ENCODE measurements at places on chromosomes 5 and 9.

GRCh38 chr5:130104895-130105688, 200.8 kb downstream of the CHSY3 start:
- DNase-seq, result no peak

DNA sequence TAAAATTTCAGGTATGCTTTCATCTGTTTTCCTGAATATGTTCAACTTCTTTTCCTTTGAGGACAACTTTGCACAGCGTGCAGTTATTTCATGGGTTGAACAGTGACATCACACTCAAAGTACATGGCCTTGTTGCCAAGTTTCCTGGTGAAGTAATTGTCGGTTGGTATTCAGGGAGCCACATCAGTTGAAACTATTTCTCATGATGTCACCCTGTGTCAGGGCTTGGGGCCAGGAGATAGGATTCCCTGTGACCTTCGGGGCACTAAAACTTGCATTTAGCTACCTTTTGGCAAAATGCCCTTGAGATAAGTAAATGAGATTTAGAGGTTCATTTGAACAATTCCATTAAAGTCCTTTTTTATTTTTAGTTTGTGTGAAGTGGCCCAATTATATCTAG, 383.9 kb downstream of the SH3GL2 start:
- no peak for DNase-seq

GRCh38 chr9:114968671-114969070, 38.3 kb upstream of the TNFSF8 start:
- DNase-seq, result no peak

GRCh38 chr9:72635197-72635596, 113.8 kb downstream of the TMC1 start:
- DNase-seq, result no peak

GRCh38 chr9:86262492-86262891, 3.0 kb upstream of the C9orf153 start:
- no peak for DNase-seq

DNA sequence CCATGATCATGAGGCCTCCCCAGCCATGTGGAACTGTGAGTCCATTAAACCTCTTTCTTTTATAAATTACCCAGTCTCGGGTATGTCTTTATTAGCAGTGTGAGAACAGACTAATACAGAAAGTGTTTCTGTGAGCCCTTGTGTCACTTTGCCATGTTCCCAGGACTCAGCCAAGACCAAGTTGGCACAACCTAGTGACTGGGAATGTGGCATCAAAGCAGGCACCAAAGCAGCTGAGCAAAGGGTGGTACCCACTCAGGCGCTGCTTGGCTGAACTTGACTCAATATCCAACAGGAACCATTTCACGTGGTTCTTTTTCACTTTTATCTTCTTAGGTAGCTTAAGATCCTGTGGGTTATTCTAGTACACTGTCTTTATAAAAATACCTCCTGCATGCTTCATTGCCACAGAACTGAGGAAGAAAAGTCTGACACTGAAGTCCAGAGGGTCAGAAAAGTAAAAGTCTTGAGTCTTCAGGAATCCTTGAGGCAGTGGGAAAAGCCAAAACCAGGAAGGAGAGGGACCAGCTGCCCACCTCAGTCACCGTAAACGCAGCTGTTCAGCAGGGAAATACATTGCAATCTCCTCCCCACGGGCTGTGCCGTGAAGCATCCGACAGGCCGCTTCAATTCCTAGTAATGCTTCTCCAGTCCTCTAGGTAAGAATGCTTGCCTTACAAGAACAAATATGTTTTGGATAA, 90.5 kb upstream of the RETREG1 start:
- DNase-seq, result no peak

- DNase-seq, result no peak
Observed at GRCh38 chr9:98410185-98410697, 154.8 kb upstream of the TBC1D2 start.

- DNase-seq, result no peak
Observed at GRCh38 chr9:86454701-86455615, 100.7 kb upstream of the TUT7 start.

DNA sequence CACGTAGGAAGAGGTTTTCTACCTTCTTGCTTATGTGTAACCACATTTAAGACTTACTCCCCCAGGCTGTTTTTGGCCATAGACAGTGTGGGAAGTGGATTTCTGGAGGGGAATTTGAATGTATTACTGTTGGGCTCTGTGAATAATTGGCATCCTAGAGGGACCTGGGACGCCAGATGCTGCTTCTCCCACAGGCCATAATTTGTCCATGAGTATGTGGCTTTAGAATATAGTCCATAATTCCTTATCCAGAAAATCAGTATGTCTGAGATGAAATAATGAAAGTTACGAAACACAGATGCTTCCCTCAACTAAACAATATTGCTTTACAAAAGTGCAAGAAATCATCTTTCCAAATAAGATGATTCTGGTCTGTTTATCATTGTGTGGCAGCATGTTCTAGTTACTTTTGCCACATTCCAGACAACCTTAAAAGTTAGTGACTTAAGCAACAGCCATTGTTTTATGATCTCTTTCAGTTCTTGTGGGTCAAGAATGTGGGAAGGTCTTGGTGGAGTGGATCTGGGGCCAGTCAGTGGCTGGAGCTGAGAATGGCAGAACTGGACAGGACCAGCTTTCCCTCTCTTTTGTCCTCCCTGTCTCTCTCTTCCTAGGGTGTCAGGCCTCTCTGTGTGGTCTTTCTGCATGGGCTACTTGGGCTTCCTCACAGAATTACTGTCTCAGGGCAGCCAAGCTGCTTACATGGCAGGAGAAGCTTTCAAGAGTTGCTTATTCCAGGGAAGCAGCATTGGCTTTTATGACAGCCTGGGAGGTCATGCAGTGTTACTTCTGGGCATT, 79.4 kb downstream of the FBXL7 start:
- no peak for DNase-seq

DNA sequence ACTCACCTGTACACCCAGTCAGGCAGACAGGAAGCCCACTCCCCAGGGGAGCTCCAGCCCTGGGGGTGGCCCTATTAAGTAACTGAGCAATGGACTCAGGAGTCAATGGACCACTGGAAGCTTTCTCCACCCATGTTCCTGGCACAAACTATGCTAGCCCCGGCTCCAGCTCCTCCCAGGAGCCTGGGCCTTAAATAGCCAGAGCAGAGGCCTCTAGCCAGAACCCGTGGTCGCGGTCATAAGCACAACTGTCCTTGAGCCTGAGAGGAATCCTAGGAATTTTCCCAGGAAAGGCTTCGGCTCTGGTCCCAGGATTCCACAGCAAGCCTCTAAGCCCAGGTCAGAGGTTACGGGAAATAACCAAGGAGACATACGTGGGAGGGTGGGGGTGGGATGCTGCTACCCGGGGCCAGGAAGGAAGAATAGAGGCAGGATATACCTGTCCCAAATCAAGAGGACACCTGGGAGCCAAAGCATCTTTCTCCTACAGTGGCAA, 5.5 kb downstream of the SEPTIN8 start:
- DNase-seq, result no peak

GRCh38 chr5:999724-1000123, 8.9 kb upstream of the NKD2 start:
- DNase-seq, result no peak

All from activated CD4-positive, CD25-positive, alpha-beta regulatory T cell (primary cell).